ENCODE measurements at places on chromosomes 2 and 18.

DNA sequence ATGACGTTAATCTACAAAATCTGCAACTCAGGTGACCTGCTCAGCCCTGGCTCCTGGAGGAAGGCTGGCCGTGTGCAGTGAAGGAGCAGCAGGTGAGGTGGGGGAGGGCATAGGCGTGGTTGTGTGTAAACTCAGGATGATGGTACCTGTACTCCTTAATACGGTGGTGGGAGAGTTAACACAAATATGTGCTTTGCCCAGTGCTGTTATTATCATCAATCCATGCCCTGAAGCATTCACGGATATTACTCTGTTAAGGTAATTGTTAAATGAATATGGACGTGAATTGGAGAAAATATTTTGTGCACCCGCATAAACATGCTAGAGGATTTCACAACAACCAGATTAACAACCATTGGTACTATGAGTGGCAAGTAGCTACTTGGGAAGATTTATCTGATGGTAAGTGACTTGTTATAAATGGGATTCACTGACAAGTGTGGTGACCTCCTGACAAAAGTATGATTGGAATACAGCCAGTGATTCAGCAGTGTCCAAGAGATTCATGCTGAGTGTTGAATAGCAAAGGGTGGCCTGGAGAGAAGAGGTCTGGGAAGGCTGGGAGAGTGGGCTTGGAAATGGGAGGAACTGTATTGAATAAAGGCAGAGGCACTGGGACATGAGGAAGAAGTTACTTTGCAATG is 194.1 kb downstream of the TPGS2 start:
- no peak for DNase-seq

GRCh38 chr18:48548011-48548771 is 9.4 kb downstream of the CTIF start:
- DNase-seq = peak; percentile 82

DNA sequence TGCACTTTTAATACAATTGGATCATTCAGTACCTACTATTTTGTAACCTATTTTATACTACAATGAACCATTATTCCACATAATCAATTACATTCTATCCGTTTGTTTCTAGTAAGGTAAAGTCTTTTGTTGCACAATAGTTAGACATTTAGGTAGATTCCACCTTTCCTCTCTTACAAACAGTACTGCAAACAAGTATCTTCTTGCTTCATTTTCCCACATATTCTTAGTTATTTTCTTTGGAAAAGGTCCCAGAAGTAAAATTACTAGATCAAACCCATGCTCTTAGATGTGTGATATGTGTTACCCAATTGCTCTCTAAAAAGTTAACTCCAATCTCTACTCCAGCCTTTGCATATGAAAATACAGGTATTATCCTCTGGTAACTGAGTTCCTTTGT is 49.6 kb downstream of the SPIRE1 start:
- no peak for DNase-seq

DNA sequence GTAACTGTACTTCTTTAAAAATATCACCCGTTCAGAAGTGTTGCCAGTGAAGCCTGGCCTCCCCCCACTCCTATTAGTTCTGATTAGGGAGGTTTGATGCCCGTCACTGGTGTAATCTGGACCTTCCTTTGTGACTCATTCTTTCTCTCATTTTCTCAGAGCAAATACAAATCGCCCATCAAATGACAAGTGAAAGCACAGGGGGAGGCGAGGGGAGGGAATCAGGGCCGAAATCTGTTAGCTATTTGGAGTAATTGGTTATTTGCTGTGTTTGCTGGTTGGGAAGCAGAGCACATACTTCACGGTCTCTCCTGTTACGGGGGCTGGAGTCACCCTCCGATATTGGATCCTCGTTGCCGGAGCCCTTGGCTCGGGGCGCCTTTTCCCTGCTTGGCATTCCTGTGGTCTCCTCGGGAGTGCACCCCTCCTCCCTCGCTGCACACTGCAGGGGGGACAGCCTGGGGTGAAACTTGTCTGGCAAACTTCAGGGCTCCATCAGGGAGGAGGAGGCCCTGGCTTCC is 178.1 kb downstream of the DYSF start:
- DNase-seq = peak; percentile 79

GRCh38 chr18:61669320-61669719 is 223.5 kb downstream of the RNF152 start:
- DNase-seq = no peak

GRCh38 chr18:58557008-58557435 is 71.9 kb downstream of the ALPK2 start:
- no peak for DNase-seq

DNA sequence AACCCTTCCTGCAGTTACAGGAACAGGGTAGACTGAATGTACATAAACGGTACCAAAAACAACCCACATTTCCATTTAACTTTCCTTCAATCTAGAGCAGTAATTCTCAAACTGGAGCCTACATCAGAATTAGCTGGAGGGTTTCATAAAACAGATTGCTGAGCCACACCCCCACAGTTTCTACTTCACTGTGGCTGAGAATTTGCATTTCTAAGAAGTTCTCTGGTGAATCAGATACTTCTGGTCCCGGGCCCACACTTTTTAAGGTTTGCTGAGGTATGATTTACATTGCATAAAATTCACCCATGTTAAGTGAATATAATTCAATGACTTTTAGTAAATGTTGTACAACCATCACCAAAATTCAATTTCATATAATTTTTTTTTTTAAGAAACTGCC is 113.7 kb downstream of the SRBD1 start:
- DNase-seq = no peak

GRCh38 chr2:126852361-126852760 is 46.3 kb upstream of the TEX51 start:
- DNase-seq = no peak

- DNase-seq = no peak
Measured at GRCh38 chr2:144675331-144675730, 155.4 kb upstream of the ZEB2 start.

GRCh38 chr2:100206731-100207255 is 64.4 kb upstream of the AFF3 start:
- DNase-seq = no peak

GRCh38 chr2:203804070-203804469 is 63.5 kb upstream of the CTLA4 start:
- DNase-seq = peak; percentile 89

- DNase-seq = no peak
Measured at GRCh38 chr2:145411493-145411892, 891.6 kb upstream of the ZEB2 start.

DNA sequence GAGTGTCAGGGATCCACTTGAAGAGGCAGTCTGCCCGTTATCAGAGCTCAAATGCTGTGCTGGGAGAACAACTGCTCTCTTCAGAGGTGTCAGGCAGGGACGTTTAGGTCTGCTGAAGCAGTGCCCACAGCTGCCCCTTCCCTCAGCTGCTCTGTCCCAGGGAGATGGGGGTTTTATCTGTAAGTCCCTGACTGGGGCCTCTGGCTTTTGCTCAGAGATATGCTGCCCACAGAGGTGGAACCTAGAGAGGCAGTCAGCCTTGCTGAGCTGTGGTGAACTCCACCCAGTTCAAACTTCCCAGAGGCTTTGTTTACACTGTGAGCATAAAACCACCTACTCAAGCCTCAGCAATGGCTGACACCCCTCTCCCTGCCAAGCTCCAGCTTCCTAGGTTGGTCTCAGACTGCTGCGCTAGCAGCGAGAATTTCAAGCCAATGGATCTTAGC is 38.1 kb downstream of the PLEK start:
- DNase-seq = no peak

DNA sequence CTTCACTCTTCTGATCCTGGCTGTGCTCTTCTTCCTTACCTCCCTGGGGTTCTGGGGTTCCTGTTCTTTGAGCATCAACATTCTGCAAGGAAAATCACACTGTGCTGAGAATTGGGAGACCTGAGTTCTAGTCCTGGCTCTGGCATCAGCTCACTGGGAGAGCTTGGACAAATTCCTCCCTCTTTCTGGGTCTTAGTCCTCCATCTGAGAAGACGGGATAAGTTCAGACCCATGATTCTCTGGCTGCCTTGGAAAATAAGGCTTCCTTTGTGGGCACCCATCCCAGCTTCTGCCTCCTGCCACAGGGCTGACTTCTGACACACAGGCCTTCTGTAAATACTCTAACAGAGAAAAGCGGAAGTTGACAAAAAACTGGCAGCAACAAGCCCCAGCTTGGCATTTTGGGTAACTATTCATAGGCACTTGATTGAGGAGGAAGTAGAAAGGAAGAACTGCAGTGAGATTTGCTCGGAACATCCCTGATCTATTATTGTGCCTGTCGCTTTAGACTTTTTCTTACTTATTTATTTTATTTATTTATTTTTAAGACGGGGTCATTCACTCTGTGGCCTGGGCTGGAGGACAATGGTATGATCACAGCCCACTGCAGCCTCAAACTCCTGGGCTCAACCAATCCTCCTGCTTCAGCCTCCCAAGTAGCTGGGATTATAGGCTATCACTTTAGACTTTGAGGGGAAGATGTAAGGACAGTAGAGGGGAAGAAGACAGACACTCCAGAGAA is 7.9 kb downstream of the PCBP1 start:
- no peak for DNase-seq

GRCh38 chr2:100476606-100477005 is 6.3 kb downstream of the NMS start:
- DNase-seq = no peak

- DNase-seq = no peak
Measured at GRCh38 chr2:84879584-84880394, 1.1 kb downstream of the TRABD2A start.

- DNase-seq = no peak
Measured at GRCh38 chr2:230648356-230648755, 64.3 kb upstream of the CAB39 start.

GRCh38 chr2:65615602-65616001 is 183.2 kb upstream of the SPRED2 start:
- DNase-seq = no peak

DNA sequence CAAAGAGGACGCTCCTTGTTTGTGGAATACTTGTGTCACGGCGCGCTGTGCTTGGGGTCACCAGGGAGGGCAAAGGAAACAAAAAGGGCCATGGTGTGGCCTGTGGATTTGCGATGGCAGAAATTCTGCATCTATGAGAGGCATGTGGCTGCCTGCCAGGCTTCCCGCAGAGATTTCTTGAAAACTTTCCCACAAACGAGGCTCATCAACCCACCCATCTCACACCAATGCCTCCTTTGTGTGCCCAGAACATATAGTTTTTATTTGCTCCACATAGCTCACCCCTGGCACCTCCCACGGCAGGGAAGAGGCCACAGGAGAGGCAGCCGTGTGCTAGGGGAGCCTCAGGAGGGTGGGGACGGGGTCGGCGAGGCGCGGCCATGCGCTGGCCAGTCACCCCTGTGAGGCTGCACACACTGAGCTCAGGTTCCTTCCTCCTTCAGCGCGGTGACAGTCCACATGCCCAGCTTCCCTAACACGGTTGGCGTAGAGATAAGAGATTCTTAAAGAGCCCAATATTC is 100.3 kb downstream of the MBP start:
- DNase-seq = no peak

DNA sequence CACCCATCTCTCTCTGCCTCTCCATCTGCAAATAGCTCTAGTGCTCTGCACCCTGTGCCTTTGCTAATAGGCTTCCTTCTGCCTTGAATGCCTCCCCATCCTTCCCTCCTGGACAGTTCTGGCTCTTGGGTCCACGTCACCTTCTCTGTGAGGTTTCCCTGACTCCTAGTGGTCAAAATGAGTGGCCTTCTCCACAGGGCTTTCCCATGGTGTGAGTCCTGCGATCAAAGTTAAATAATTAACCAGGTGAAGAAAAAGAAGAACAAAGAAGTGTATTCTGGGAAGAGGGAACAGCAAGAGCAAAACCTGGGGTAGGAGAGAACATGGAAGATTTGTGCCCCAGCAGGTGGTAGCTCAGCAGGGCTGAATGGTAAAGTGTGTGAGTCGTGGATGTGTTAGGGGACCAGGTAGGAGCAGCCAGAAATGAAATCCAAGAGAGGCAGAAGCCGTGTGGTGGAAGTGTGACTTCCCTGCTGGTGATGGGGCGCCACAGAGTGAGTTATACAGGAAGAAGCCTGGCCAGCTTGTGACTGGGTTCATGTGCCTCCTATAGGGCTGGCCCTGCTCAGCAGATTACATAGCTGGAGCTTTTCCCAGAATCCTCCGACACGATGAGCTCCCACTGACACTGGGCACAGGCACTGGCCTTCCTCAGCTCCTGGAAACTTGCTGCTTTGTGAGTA is 93.8 kb upstream of the LDAH start:
- no peak for DNase-seq

DNA sequence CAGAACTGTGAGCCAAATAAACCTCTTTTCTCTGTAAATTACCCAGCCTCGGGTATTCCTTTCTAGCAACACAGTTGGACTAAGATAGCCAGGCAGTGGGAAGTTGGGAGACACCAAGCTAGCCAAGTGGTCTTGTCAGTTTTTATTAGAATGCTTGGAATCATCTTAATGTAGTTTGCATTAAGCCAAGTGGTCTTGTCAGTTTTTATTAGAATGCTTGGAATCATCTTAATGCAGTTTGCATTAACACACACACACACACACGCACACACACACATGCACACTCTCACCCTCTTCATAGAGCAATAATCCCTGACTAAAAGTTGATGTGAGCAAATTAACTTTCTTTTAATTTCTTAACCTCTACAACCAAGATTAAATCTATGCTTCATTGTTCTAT is 151.5 kb downstream of the VAPA start:
- DNase-seq = no peak

- no peak for DNase-seq
Measured at GRCh38 chr18:22956226-22956625, 23.1 kb downstream of the RBBP8 start.

DNA sequence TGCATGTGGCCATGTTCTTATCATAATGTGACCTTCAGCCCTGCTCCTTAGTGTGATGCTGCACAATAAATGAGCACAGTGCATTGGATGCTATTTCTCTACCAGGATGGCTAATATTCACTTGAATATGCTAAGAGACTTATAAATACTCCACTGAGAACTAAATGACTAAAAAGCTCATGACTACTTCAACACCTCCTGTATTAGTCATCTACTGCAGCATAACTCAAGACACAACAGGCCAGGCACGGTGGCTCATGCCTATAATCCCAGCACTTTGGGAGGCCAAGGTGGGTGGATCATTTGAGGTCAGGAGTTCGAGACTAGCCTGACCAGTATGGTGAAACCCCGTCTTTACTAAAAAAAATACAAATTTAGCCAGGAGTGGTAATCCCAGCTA is 213.4 kb downstream of the RND3 start:
- DNase-seq = no peak

GRCh38 chr2:166376873-166377272 is 1.1 kb upstream of the SCN9A start:
- no peak for DNase-seq

- peak; percentile 11 for DNase-seq
Measured at GRCh38 chr18:2905854-2906703, 59.3 kb downstream of the EMILIN2 start.

DNA sequence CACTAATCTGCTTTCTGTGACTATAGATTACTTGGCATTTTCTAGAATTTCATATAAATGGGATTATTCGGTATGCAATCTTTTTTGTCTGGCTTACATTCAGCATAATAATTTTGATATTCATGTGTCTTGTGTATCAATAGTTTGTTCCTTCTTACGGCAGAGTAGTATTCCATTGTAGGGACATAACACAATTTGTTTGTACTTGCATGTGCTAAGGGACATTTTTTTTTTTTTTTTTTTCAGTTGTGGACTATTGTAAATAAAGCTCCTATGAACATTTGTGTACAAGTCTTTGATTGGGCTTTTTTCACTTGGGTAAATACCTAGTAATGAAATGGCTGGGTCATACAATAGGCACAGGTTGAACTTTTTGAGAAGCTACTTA is 45.1 kb downstream of the ARL5A start:
- DNase-seq = no peak

- no peak for DNase-seq
Measured at GRCh38 chr2:11498543-11499034, 32.6 kb upstream of the E2F6 start.

All from AG09319 (cell line).